AG20443 (cell line): ENCODE measurements at places on chromosomes 3 and 15.

DNA sequence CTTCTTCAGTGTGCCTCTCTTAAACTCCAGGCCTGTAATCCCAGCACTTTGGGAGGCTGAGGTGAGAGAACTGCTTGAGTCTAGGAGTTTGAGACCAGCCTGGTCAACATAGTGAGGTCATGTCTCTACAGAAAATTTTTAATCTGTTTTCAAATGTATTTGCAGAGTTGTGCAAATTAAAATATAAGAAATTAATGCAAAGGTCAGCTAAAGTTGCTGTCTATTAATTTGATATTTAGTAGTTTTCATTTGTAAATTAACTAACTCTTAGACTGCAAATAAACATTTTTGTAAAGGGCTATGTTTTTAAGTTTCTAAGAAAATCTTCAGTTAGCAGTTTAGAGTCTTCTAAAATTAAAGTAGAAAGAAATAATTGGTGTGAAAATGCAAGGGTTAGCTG lies 99.9 kb upstream of the TJP1 start:
- no peak for DNase-seq

GRCh38 chr3:182117583-182117982 lies 405.9 kb downstream of the SOX2 start:
- no peak for DNase-seq

DNA sequence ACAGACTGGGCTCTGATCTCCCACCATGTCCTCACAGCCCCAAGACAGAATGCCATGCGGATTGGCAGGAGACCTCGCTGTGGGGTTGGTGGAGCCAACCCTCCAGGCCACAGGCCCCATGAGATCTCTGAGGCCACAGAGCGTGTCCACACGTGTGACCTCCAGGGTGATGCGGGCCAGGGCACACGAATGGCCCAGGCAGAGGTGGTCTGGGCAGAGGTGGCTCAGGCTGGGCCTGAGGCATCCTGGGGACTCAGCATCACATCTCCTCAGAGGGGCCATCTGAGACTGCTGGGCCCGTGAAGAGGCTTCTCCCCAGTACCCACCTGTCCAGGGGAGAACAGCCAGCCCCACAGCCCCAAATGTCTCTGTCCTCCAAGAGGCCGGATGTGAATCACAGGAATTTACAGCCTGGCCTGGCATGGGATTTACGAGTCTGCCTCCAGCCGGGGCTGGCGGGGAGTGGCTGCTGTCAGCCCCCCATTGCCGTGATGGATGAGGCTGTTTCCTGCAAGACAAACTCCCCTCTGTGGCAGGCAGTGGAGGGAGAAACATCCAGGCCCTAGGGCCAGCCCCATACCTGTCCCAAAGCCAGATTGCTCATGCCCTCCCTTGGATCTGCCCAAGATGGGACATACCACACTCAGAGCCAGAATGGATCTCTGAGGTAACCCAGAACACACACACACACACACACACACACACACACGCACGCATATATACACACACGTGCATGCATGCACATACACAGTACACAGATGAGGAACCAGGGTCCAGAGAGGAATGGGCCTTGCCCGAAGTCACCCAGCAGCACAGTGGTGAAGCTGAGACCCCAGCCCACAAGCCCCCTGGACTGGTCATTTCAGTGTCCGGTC lies 208.3 kb downstream of the TBC1D2B start:
- no peak for DNase-seq

- no peak for DNase-seq
Observed at GRCh38 chr3:39978308-39978707, 168.9 kb downstream of the MYRIP start.

DNA sequence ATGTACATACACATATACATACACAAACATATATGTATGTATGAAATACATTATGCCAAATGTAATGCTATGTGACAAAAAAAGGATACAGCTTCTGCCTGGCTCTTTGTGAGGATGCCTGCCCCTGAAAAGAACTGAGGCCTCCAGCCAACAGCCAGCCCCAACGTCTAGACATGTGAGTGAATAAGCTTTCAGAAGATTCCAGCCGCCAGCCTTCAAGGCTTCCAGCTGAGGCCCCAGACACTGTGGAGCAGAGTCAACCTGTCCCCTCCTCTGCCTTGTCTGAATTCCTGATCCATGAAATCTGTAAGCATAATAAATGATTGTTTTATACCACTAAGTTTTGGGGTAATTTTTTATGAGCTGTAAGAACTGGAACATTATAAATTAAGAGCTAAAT lies 24.7 kb downstream of the GXYLT2 start:
- no peak for DNase-seq

- no peak for DNase-seq
Observed at GRCh38 chr3:104787306-104787705, 579.4 kb upstream of the ALCAM start.

DNA sequence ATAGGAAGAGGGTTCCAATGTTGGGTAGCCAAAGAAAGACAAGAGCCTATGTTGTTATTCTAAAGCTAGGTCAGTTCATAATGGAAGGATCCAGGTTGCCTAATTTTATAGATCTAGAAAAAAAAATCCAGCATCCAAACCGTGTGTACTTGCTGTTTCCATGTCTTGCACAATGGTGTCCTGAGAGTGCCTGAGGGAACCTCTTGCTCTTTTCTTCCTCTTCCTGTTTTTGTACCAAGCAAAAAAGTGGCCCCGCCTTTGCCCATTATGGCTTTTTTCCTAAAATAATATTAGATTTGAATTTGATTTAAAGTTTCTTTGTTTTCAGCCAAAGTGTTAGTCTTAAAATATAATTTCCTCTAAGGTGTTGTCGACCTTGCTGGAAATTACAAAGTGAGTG lies 224.4 kb downstream of the RYR3 start:
- DNase-seq: no peak

- DNase-seq: no peak
Observed at GRCh38 chr3:128180436-128180835, 27.2 kb downstream of the EEFSEC start.

DNA sequence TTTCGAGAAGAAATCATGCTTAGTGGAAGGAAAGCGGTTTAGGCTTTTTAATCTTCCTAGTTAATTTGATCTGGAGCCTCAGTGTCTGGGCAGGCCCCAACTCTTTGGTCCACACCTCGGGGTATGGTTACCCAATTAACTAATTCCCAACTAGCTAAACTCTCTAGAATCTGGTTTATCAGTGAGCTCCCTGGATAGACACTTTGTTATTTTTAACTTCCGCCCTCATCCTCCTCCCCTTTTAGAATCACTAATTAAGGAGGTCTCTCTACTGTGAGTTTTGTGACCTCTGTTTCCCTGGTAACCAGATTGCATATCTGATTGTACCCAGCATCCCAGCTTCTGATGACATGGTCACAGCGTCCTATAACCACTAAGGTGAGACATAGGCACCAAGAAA lies 112.2 kb downstream of the RARB start:
- DNase-seq: no peak

- DNase-seq: no peak
Observed at GRCh38 chr15:34025252-34025651, 13.8 kb downstream of the AVEN start.

GRCh38 chr15:52575072-52575471 lies 6.2 kb upstream of the ARPP19 start:
- no peak for DNase-seq

DNA sequence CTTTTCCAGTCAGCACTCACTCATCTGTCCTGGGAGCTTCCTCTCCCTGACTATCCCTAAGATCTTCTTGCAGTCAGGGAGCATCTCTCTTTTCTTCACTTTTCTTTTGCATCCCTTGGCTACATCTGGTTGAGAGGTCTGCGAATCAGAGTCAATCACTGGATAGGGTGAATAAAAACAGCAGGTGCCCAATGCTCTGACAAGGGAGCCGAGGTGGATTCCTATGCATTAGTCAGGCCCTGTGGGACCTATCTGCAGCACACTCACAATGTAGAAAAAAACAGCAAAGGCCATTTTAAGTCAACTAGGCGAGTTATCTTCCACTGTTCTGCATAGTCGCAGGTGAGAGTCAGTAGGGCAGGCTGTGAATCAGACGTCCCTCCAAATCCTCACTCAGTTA lies 35.5 kb downstream of the DZIP1L start:
- no peak for DNase-seq
